Activated T-cell treated with anti-CD3 and anti-CD28 coated beads for 1 hour (primary cell): ENCODE measurements at places on chromosomes 7 and 10.

DNA sequence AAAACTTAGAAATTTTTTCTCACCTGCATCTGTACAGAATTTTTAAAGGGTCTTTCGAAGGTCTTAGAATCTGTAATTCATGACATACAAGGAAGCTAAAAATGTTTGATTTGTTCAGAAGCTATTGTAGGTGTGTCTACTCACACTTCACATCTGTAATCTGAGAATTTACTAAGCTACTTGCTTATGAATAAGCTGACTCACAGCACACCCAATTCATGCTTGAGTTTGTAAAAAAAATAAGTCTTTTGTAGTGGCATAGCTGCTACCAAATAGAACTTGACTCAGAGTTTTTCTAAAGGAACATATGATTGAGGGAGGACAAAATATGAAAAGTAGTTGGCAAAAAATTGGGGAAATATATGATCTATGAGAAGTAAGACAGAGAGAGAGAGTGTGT is 12.7 kb upstream of the AGR2 start:
- DNase-seq, result no peak

DNA sequence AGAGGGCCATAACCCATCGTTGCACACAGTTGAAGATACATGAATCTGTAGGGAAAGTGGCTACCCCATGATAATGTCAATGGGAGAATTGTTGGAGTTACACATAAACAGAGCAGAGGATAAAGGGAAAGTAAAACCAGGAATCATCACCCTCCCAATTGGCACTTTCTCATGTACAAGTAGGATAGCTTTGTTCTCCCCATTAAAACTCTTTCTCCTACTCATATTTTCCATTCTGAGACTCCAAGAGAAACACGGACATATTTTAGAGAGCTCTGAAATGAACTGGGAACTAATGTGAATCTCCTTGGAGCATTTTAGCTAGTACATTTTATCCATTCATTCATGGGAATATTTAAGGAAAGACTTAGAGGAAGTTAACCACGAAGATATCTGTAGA is 17.2 kb upstream of the LRRC17 start:
- no peak for DNase-seq

- DNase-seq, result no peak
These were observed 10.2 kb downstream of the CYP26A1 start for GRCh38 chr10:93083743-93084539.

DNA sequence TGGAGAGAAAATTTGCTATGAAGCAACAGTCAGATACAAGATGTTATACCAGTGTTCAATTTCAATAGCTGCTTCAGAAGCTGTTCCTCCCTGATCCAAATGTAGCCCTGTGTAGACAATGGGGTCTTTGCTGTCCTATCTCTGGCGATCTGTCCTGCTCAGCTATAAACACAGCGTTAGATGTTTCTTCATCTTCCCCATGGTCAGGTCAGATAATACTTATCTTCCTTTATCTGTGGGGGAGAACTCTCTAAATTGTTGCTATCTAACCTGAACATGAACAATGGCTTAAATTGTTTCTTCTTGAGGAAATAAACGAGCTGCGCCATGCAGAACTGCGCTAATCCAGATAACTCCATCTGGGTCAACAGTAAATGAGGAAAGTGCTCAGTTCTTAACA is 15.6 kb upstream of the KIAA1217 start:
- DNase-seq, result no peak

- no peak for DNase-seq
These were observed 203.0 kb downstream of the KCND2 start for GRCh38 chr7:120475994-120476393.

- no peak for DNase-seq
These were observed 34.4 kb upstream of the RSBN1L start for GRCh38 chr7:77661816-77662215.
